ENCODE measurements at places on chromosomes 3 and 15.

DNA sequence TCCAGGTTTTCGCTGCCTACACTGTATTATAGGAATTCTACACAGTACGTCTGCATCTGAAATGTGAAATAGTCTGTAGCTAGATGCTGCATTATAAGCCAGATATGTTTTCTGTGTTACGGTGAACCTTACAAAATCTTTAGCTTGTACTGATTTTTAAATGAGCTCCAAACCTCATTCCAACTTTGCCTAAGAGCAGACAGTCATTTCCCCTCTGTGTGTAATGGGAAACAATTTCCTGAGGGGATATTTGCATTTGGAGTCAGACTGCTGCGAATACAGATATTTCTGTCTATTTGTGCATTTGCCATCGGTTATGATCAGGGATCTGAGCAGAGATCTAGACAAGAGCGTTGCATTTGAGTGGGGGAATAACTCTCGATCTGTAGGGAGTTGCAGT is 37.5 kb downstream of the ARNT2 start:
- DNase-seq: no peak

DNA sequence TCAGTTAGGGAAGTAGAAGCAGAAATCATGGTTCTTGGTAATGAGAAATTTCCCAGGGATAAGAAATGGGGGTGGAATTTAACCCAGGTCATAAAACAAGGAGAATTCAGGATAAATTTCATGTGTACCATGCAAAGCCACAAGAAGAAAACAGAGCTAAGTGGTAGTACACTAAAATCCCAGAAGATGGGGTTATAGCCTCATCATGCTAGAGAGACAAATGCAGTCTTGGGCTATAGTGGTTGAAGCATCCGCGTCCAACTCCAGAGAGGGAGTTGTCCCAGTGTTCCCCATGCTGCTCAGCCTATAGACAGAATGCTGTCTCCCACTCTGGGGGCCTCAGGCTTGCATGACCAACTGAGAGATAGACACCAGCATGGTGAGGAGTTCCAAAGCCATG is 36.2 kb upstream of the CLRN1 start:
- no peak for DNase-seq

DNA sequence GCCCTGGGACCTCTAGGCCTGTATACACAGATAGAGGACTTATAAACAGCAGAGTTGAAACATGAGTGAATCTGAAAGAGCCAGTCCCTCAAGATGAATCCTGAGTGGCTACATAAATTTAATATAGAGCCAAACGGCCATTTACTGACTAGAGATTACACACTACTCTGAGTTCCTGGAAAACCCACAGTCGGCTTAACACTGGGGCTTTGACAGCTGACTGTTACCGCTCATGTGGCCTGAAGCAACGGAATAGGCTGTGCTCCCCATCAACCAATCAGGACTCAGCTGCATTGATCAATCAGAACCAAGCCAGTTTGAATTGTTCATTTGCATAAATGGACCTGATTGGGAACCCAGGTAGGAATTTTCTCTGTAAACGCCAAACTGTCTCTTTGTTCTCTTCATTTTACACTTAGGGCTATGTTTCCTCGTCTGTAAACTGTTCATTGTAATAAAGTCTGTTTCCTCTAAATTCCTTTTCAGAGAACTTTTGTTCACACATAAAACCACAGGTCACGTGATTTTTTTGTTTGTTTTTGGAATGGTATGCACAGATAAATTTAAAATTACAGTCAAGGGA is 40.5 kb downstream of the CCNL1 start:
- no peak for DNase-seq

DNA sequence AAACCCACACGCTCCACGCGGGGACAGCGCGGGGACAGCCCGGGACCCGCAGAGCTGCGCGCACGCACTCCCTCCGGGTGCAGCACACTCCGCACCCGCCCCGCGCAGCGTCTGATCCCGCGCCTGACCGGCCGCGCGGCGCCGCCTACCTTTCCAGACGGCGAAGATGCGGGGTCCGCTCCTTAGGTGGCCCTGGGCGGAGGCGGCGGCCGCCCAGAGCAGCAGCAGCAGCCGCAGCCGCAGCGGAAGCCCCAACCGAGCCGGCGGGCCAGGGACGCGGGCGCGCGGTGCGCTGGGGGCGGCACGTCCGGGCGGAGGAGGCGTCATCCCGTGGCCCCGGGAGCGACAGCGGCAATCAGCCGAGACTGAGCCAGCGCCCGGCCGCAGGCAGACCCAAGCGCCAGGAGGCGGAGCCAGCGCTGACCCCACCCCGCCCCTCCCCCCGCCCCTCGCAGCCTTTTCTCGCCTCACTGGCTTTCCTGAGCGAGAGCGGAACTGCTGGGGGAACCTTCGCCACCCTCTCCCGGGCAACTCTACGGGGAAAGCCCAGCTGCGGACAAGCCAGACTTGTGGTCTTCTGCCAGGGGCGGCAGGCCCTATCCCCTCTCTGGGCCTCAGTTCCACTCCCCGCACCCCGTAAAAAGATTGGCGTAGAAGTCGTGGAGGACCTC is at the start of gene SEMA7A:
SEMA7A (minus strand) TSS at position 367 of the 671 bp plus-strand sequence; CDS start at position 327, 40 bp downstream.
- peak; percentile 94 for DNase-seq

DNA sequence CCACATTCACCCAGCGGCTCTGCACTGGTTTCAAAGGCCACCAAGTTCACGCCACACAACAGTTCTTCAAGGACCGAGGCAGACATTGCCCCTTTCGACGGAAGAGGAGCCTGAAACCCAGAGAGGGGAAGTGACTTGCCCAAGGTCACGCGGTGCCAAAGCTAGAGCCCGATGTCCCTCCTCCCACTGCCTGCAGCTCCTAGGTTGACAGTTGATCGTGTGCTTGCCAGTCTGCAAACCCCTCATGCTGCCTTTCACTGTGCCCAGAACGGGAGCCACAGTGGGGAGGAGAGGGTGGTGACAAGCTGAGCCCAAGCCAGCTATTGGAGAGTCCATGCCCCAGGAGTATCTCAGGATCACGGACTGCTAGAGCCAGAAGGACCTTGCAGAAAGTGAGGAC is 230.9 kb downstream of the XXYLT1 start:
- no peak for DNase-seq

- no peak for DNase-seq
These were observed 288.6 kb downstream of the FOXP1 start for GRCh38 chr3:71294919-71295318.

- DNase-seq: no peak
These were observed 35.7 kb downstream of the MGA start for GRCh38 chr15:41695750-41696436.

DNA sequence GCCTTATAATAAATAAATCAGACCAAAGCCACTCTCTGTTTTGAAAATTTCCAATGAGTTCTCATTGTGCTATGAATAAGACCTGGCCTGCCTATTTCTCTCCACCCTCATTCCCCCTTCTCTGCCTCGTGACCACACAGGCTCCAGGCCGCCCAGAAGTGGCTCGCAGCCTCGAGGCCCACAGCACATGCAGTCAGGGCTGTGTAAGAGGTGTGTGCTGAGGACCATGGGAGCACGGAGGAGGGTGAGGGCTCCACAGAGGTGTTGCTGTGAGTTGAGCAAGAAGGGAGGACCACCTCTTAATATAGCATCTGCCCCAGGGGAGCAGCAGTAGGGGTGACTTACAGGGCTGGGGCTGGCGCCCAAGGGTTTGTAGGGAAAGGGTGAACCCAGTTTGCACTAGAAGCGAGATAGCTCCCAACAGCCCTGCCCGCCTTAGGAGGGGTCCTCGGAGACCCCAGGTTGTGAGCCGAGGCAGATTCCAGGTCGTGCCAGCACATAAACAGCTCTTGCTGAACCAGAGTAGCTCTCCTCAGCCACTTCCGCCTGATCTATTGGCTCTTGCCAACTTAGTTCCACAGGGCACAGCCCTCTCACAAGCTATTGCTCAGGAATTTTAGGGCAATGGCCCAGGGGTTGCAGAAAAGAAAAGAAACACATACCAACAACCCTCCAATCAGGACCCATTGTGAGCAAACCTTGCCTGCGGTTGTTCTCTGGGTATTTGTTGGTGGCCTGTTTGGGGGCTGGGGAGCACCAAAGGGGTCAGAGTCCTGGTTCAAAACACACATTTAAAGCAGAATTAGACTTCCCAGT is 117.7 kb downstream of the MYLK start:
- DNase-seq: no peak

DNA sequence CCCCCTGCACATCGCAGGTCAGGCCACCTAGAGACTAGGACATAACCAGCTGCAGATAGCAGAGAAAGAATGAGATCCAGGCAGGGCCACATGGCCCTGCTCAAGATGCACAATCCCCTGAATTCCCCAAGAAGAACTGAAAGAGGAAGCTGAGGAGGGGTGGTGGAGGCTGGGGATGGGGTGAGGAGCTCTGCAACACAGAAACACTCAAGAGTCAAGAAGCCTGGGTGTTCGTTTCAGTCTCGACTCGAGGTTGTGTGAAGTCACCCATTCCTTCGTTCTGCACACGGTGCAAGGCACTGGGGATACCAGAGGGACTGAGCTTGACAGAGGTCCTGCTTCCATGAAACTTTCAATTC is 62.0 kb downstream of the TLE3 start:
- no peak for DNase-seq

- no peak for DNase-seq
These were observed 95.3 kb upstream of the TPRG1 start for GRCh38 chr3:189076449-189076848.
